ENCODE measurements at places on chromosomes 7 and 10.

GRCh38 chr10:115861455-115861854, 411.6 kb downstream of the GFRA1 start:
- DNase-seq, result no peak

DNA sequence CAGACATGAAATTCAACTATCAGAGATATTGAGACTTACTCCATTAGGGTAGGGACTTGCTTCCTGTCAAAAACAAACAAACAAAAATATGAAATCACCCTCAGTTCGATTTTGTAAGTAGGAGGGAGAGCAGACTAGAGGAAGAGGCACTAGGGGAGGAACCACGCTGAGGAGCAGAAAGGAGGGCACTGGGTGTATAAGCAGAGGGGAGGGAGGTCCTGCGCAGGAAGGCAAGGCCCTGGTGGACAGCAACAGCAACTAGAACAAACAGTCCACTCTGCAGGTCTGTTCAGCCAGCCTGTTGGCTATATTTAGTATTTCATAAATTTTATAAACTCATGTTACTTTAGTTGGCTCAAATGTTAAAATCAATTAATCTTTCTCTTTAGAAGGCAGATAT, 937.1 kb upstream of the C7orf33 start:
- no peak for DNase-seq

- DNase-seq, result no peak
Measured at GRCh38 chr10:123229927-123230630, 75.9 kb downstream of the BUB3 start.

GRCh38 chr7:139086454-139086853, 23.1 kb downstream of the ZC3HAV1 start:
- DNase-seq, result no peak

DNA sequence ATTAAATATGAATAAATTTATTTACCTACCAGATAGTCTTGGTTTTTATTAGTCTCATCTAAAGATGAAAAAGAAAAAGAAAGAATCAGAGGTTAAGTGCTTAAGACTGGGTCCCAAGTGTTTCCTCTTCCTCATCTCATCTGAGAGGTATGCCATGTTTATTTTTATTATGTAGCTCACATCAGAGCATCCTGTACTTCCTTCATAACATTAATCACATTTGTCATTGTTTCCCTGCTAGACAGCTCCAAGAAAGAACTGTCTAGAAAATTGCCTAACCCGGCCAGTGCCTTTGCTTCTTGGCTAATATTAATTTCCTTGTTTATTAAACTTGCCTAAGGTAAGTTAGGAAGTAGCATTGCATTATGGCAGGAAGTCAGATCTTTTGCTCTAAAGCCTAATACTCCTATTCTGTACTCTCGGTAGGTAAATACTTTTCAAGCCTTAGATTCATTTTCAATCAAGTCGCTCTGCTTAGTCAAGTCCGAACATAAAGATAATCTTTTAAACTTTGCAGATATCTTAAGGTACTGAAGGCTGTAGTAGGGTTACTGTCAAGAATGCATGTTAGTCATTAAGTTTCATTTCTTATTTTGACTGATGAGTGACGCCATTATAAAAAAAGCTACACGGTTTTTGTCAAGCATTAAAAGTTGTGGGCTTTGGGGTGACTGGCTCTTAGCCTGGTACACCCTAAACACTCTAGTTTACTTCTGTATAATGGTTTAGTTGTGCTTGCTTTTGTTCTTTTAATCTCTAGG, 47.4 kb downstream of the ZMYND11 start:
- DNase-seq, result no peak

GRCh38 chr7:91140982-91141381, 123.3 kb upstream of the FZD1 start:
- DNase-seq, result no peak

- DNase-seq, result peak; percentile 53
Measured at GRCh38 chr10:22320591-22321155, at the start of gene BMI1. Gene BMI1, plus strand, starts transcription at chr10:22321099. Its CDS starts 5,351 bp downstream, at chr10:22326450.

- DNase-seq, result no peak
Measured at GRCh38 chr7:140646931-140647647, 6.5 kb upstream of the DENND2A start.

DNA sequence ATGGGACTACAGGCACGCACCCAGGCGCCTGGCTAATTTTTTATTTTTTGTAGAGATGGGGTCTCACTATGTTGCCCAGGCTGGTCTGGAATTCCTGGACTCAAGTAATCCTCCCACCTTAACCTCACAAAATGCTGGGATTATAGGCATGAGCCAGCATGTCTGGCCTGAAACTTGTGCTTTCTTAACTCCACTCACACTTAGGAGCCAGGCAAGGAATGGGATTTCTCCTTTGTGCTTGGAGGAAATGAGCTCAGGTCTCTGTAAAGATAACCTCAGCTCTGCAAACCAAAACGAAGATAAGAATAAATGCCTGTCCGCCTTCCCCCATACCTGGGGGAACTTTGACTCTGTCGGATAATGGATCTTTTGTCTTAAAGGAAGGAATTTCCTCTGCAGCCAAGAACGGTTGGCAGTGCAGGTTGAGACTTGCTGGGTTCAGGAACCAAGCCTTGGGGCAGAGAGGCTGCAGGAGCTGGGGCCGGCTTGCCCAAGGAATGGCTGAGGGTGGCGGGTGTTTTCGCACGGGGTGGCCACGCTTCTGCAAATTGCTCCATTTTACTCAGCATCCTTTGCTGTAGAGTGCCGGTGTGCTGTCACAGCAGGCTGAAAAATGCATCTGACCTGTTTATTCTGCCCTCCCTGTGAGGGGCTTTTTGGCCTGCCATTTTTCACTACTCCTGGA, 174.2 kb downstream of the KIAA1217 start:
- no peak for DNase-seq

DNA sequence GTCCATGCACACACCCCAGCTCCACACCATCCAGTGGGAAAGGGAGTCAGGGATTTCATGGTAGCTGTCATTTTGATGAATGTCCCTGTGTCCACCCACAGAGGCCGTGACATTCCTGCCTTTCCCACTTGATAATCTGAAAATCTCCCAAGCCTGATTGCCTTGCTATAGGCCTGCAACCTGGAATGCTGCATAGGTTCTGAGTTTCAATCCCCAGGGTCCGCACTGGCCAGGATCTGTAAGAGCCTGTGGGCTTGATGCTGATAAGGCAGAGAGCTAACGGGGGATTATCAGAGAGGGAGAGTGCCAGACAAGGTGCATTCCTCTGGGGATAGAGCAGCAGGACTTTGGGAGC, 57.5 kb downstream of the RBM20 start:
- no peak for DNase-seq

DNA sequence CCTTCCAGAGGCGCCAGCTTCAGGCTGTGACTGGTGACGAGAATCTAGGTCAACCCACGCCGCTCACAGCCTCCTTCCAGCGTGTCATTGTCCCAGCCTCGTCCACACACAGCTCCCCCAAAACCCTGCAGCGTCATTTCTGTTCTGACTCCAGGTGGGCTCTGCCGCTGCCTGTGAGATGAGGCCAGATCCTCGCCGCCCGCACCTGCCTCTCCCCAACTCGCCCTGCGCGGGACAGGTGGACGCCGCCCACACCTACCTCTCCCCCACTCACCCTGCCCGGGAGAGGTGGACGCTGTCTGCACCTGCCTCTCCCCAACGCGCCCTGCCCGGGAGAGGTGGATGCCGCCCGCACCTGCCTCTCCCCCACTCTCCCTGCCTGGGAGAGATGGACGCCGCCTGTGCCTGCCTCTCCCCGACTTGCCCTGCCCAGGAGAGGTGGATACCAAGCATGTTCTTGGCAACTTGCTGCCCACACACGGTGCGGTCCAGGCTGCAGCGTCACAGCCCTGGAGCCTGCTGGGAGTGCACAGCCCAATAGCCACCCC, 32.0 kb upstream of the CFAP46 start:
- DNase-seq, result no peak

GRCh38 chr10:49761789-49762565, at the start of gene OGDHL:
Gene OGDHL, minus strand, starts transcription at chr10:49762323. Its CDS starts 3,731 bp downstream, at chr10:49758592.
- DNase-seq, result no peak

GRCh38 chr7:132386201-132386681, 190.0 kb downstream of the PLXNA4 start:
- no peak for DNase-seq

DNA sequence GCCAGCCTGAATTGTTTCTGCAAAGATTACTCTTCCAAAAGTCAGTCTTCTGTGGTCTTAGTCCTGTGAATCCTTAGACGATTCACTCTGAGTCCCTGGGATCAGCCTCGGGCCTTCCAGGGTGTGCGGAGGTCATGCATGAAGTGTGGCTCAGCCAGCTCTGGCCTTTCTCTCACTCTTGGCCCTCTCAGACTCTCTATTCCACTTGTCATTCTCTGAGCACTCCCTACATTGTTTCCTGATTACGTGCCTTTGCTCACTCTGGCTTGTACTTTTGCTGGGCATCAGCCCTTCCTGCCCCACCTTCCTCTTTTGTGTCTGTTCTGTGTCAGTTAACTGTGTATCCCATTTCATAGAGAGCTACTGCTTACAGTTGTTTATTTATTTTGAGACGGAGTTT, 36.0 kb downstream of the CCNY start:
- DNase-seq, result no peak

- no peak for DNase-seq
Measured at GRCh38 chr10:110822712-110823311, 48.9 kb upstream of the PDCD4 start.

GRCh38 chr7:106668861-106669524, 8.0 kb upstream of the CCDC71L start:
- no peak for DNase-seq

- no peak for DNase-seq
Measured at GRCh38 chr10:91607646-91608403, 25.0 kb downstream of the PPP1R3C start.

DNA sequence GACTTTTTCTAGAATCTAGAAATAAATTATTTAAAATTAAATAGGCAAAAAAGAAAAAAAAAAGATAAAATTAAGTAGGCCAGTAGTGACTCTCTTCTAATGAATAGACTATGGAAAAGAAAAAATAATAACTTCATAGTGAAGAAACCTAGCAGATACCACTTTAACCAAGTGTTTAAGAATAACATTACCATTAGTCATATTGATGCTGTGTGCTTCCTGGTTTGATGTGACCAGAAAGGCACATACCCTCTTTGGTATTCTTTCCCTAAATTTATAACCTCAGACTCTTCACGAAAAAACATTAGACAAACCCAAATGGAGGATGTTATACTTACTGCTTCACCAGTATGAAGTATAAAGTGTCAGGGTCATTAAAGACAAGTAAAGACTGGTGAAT, 42.6 kb downstream of the KIF20B start:
- DNase-seq, result no peak

- DNase-seq, result no peak
Measured at GRCh38 chr7:30424506-30424905, 54.1 kb downstream of the NOD1 start.

DNA sequence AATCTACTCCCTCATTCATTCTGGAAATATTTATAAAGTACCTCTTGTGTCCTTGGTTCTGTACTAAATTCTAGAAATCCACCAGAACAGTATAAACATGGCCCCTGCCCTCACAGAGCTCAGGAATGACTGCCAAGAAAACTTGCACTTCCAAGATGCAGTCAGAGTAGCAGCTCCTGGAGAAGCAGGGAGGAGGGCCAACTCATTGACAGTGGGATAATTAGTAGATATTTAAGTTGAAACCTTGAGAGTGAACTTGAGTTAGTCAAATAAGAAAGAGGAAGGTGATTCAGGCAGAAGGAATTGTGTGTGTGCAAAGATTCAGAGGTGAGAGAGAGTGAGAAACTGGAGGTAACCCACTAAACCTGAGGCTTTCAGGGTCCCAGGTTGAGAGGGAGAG, 182.2 kb upstream of the INHBA start:
- DNase-seq, result no peak

GRCh38 chr7:45581271-45581780, 7.2 kb downstream of the ADCY1 start:
- no peak for DNase-seq

GRCh38 chr10:117454502-117454901, 79.3 kb upstream of the PDZD8 start:
- DNase-seq, result no peak

- no peak for DNase-seq
Measured at GRCh38 chr10:106716381-106716780, 448.1 kb downstream of the SORCS1 start.

GRCh38 chr10:44971935-44972757, 6.5 kb downstream of the DEPP1 start:
- no peak for DNase-seq

GRCh38 chr7:42902331-42902730, 9.5 kb downstream of the C7orf25 start:
- no peak for DNase-seq
